Fibroblast of lung (primary cell): ENCODE measurements at places on chromosomes 6 and 20. TPM values are rescaled to one million over a fixed set of nuclear protein-coding genes. Genes with fewer than 3 reads are reported as not detected.

GTF3C6 gene
- 44.3 and 47.3 TPM in 2 replicates for total RNA-seq

DEFB110 gene
- total RNA-seq, result not detected in 2 replicates

CYB5R4 gene
- 2.3 and 4.3 TPM in 2 replicates for total RNA-seq

ANKRD66 gene
- not detected in 2 replicates for total RNA-seq
